CD4-positive, CD25-positive, alpha-beta regulatory T cell (primary cell): ENCODE measurements at places on chromosomes 12 and 14. TPM values are rescaled to one million over a fixed set of nuclear protein-coding genes. Genes with fewer than 3 reads are reported as not detected.

Gene PHC1
- total RNA-seq = 46.6 TPM

Gene COQ10A
- 23.7 TPM for total RNA-seq

Gene C14orf132
- total RNA-seq = 1.2 TPM

GRCh38 chr14:63544591-63545299 lies 1.6 kb upstream of the PPP2R5E start:
- no peak for DNase-seq

- DNase-seq = no peak
Measured at GRCh38 chr14:31968107-31968810, 108.8 kb upstream of the ARHGAP5 start.

DNA sequence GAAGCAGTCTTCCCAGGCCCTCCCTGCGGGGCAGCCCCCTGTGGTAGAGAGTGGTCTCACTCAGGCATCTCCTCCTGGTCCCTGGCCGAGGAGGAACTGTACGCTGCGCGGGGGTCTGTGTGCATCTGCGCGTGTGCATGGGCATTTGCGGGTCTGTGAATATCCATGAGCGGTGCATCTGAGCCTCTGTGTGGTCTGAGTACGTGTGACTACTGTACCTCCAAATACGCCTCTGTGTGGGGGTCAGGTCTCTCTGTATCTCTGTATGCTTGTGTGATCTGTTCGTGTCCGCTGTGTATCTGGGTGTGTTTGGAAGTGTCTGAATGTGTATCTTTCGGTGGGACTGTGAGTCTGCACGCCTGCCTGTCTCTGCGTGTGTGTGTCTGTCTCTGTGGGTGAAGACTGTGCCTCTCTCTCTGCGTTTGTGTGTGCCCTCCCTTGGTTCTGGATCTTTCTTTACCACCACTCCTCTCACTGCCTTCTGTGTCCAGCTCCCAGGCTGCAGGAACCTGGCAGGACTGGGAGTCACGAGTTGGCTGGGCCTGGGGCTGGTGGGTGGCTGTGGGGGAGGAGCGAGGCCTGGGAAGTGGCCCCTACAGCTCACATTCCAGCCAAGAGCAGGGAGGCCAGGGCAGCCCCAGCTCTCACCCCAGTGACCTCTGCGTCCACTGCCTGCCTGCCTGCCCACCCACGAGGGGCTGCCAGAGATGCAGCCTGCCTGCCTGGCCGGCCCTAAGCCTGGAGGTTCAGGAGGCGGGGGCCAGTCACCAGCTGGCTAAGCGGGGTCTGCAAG lies 1.1 kb upstream of the PGF start:
- no peak for DNase-seq

GRCh38 chr12:85138833-85139232 lies 102.7 kb downstream of the LRRIQ1 start:
- DNase-seq = no peak

GRCh38 chr12:57549909-57550640 lies at the start of gene KIF5A:
TSS of gene KIF5A (plus strand) at chr12:57550044. CDS start at chr12:57550272, 228 bp downstream.
- DNase-seq = peak; percentile 39
